Hematopoietic multipotent progenitor cell treated with erythropoietin and hydrocortisone succinate and interleukin-3 and kit ligand, for 6 days (in vitro differentiated cells): ENCODE measurements at places on chromosomes 7 and 10.
A peak's percentile ranks its signal among the peaks of the same experiment; 100 is the strongest.

GRCh38 chr10:23402856-23403255, 36.0 kb upstream of the OTUD1 start:
- DNase-seq, result no peak

DNA sequence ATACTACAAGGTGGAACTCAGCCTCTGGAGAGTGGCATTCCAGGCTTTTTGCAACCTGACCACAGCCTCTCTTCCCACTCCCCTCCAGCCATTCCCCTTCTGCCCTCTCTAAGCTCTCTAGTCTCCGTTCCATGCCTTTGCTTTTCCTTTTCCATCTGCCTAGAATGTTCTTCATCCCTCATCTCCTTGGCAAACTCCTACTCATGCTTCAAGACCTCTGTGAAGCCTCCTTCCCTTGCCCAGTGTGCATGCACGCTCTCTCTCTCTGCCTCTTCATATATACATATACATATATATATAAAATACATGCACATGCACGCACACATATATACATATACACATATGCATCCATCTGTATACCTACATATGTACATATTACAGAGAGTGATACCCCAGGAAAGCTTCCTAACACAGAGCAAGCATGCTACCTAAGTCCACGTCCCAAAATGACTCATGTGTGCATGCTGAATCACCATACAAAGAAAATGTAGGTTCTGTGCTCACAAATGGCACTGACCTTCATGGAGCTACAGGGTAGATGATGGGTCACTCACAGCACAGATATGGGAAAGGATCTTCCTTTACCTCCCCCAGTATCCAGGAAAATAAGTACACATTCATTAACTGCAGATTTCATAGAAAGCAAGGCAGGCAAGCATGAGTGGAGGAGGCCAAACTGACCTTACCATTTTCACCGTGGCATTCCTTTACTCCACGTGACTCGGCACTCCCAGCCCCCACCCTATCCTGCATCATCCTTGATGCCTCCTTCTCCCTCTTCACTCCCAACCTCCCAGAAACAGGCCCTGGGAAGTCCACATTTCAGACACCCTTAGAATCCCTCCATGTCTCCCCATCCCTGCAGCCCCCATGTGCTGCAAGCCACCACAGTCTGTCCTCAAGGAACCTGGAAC, 238.4 kb upstream of the ZMIZ1 start:
- DNase-seq, result no peak

- DNase-seq, result peak; percentile 91
These were observed 148.5 kb downstream of the ARHGAP22 start for GRCh38 chr10:48456361-48456804.

DNA sequence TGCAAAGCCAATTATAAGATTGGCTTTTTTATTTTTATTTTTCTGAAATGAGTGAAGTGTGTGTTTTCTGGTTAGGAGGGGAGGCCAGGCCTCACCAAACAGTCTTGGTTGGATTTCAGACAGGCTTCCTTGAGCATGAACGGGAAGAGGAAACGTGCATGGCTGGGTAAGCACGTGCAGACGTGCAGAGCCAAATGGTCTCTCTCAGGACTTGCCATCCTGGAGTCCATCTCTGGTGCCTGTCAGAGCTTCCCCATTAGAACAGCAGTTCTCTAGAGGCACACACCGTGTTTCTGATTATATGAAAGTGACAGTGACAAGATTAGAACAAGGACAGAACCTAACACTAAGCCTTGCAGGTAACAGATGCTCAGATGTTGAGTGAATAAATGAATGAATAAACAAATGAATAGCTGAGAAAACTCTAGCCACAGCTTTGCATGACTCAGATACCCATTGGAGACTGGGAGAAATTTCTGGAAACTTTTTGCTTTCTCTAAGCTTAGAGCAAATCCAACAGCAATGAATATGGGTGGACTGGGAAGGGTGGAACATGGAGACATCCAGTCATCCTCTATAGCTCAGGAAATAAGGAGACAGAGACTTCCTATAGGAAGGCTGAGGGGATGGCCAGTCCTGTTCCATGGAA, 11.8 kb upstream of the CALD1 start:
- no peak for DNase-seq

GRCh38 chr7:44449584-44449928, 40.9 kb downstream of the NUDCD3 start:
- no peak for DNase-seq

GRCh38 chr10:33032654-33033151, 74.7 kb upstream of the ITGB1 start:
- no peak for DNase-seq
